ENCODE measurements at places on chromosomes 13 and 19. TPM values are rescaled to one million over a fixed set of nuclear protein-coding genes. Genes with fewer than 3 reads are reported as not detected.

Gene PSG4
- 0.10 TPM for total RNA-seq

DNA sequence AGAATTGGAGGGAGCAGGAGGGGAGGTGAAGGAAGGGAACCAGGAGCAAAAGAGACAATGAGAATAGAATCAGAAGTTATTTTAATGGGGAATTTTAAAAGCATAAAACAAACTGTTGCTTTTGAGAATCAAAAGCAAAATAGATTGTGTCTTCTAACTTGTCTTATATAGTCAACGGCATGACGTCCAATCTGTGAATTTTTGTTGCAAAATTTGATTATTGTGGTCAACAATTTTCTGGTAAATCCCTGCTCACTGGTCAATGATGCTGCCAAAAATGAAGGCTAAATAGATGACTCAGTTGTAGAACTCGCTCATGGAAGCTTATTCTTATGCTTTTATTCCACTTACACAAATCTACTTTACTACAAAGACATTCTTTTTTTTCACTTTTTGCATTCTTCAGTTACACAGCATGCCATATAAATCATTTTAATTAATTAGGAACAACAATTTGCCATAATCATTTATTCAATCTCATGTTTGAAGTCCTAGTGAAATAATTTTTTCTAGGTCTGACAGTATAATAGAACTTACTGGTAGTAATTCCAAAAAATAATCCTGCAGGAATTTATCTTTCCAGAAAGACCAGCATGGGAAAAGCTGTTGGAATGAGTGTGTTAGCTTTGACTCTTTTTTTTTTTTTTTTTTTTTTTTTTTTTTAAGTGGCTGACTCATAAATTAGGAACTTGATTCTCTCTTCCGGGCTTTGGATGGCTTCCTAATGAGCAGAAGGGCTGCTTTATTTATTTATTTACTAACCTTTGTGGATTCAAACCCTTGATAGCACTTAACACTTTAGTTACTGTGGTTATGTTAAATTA lies 256.9 kb downstream of the SPRY2 start:
- peaks cover 15% of the 10 kb centered on the region for H3K4me1 ChIP-seq
- no peak overlapping the region for H3K4me3 ChIP-seq
- peak; percentile 12 for DNase-seq
- peak overlapping the region; percentile 69 for H3K27ac ChIP-seq
- H3K36me3 ChIP-seq, result no peaks in the 10 kb centered on the region

GRCh38 chr19:10295305-10295846 lies 5.6 kb downstream of the ICAM5 start:
- H3K4me3 ChIP-seq, result no peak overlapping the region
- no peaks in the 10 kb centered on the region for H3K4me1 ChIP-seq
- no peaks in the 10 kb centered on the region for H3K36me3 ChIP-seq
- no peak for DNase-seq

Gene PRR19
- total RNA-seq, result 2.1 TPM

DNA sequence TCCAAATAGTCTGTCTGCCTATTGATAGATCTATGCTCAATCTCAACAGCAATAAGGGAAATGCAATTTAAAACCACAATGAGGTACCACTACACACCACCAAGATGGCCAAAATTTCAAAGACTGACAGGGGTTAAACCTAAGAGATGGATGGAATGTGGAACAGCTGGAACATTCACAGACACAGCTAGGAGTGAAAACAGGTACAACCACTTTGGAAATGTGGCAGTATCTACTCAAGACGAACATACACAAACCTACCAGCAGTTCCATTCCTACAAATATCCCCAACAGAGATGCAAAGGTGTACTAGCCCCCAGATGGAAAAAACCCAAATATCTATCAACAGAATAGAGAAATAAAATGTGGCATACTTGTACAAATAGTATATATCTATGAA lies 86.4 kb downstream of the TSC22D1 start:
- H3K4me1 ChIP-seq, result no peaks in the 10 kb centered on the region
- DNase-seq, result no peak
- no peaks in the 10 kb centered on the region for H3K27me3 ChIP-seq
- H3K4me3 ChIP-seq, result no peak overlapping the region
- H3K36me3 ChIP-seq, result no peaks in the 10 kb centered on the region
- no peak overlapping the region for H3K27ac ChIP-seq

Gene CRYL1
- 13.4 TPM for total RNA-seq

DNA sequence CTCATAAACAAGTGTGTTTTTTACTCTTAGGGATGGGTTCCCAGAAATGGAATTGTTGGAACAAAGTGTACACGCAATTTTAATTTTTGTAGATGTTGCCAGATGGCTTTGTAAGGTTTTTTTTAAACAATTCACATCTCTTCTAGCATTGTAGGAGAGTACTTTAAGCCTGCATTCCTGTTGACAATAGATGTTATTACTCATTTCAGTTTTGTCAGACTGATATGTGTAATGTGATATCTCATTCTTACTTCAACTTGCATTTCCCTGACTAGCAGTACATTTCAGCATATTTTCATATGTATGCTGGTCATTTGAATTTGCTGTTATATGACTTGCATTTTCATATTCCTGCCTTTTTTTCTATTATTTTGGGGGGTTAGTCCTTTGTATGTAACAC lies 186.6 kb upstream of the SLITRK6 start:
- no peak overlapping the region for H3K27ac ChIP-seq
- no peak for DNase-seq
- H3K36me3 ChIP-seq, result no peaks in the 10 kb centered on the region

DNA sequence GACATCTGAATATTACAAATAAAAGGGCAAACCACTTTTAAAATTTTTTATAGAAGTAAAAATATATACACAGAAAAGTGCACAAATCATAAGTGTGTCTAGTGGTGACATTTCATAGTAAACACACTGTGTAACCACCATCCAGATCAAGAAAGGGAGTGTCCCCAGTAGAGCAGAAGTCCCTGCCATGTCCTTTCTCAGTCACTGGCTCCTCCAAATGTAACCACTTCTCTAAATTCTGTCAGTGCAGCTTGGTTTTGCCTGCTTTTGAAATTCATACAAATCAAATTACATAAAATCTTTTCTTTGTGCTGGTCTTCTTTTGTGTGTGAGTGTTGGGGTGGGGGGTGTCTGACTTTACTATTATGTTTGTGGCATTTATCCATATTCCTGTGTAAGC lies 116.5 kb downstream of the RBM26 start:
- H3K27ac ChIP-seq, result no peak overlapping the region
- no peak overlapping the region for H3K4me3 ChIP-seq
- H3K4me1 ChIP-seq, result no peaks in the 10 kb centered on the region
- no peaks in the 10 kb centered on the region for H3K36me3 ChIP-seq
- H3K27me3 ChIP-seq, result no peaks in the 10 kb centered on the region
- DNase-seq, result no peak

Gene SPACA4
- not detected for total RNA-seq

Gene CLDN10
- 10.5 TPM for total RNA-seq

Gene CAPNS1
- total RNA-seq, result 1,158 TPM

Gene ATP11A
- total RNA-seq, result 85.8 TPM

DNA sequence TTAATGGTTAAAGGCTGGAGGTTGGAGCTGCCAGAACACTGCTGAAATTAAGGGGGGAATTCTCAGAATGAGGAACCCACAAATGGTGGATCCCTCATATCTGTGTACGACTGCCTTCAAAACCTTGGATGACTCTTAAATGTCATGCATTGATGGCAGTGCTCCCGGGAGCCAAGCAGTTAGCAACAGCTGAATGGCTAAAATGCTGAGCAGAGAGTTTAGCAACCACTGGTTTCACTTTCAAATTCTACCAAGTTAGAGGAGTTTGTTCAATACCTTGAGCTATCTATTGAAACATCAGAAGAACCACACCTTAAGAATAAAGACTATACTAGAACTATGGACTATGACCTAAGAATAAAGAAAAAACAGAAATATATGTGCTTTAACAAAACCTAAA lies 41.4 kb downstream of the UQCRFS1 start:
- no peaks in the 10 kb centered on the region for H3K4me1 ChIP-seq
- H3K36me3 ChIP-seq, result no peaks in the 10 kb centered on the region
- no peaks in the 10 kb centered on the region for H3K27me3 ChIP-seq
- DNase-seq, result no peak

Measured in Panc1 (cell line).